ENCODE measurements at places on chromosomes 13 and 19.

GRCh38 chr13:42218576-42218975, 53.4 kb upstream of the AKAP11 start:
- DNase-seq = no peak

GRCh38 chr19:40400559-40400958, 10.6 kb upstream of the HIPK4 start:
- DNase-seq = no peak

GRCh38 chr13:71864094-71864985, 2.7 kb downstream of the DACH1 start:
- no peak for DNase-seq

GRCh38 chr19:34969721-34970120, 5.7 kb upstream of the ZNF792 start:
- DNase-seq = no peak

DNA sequence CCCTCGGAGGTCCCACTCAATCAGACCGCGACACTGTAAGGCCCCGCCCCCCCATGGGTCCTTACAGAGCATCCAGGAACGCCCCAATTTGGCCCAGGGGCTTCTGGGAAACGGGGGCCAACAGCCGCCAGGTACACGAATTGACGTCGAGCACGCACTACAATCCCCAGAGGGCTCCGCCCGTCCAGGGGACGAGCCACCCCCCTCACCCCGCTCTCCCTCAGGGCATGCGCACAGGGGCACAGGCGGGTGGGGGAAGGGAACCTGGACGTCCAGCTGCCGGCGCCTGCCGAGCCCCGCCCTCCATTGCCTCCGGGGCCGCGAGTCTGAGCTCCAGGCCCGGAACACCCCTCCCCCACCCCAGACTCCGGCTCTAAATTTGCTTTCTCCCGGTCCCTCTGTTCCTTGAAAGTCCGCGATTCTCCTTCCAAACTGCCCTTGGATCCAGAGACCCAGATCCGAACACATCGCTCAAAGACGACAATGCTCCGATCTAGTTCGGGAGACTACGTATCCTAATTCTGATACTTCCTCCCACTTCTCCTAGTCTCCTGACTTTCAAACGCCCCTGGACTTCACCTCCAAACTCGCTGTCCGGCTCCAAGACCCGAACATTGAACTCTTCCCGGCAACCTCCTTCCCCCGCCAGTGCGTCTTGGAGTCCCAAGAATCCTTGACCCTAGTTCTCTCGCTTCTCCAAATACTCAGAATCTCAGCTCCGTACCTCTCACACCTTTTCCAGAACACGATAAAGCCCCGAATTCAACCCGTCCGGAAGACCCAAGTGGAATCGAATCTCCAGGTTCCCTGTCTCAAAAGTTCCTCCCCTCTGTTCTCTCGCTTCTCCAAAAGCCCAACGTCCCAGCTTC, 770 bp downstream of the SERTAD3 start:
- DNase-seq = peak; percentile 98

GRCh38 chr19:1015782-1016646, 4.9 kb downstream of the TMEM259 start:
- DNase-seq = no peak

GRCh38 chr13:112664501-112665203, 25.2 kb upstream of the ATP11A start:
- no peak for DNase-seq

GRCh38 chr19:279656-280055, 11.5 kb downstream of the PLPP2 start:
- no peak for DNase-seq

GRCh38 chr13:77299587-77299986, 27.3 kb downstream of the MYCBP2 start:
- DNase-seq = no peak

DNA sequence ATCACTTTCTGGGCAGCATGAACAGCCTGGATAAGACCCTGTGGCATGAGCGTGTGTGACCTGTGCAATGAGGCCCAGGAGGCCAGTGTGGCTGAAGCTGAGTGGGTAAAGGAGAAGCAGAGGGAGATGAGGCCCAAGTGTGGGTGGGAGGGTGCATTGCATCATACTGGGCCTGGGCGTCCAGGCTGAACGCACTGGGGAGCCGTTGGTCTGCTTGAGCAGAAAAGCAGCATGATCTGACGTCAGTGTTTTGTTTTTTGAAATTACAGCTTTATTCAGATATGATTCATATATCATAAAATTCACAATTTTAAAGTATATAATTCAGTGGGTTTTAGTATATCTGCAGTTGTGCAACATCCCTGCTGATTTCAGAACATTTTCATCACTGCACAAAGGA, 409.7 kb downstream of the HS6ST3 start:
- no peak for DNase-seq

DNA sequence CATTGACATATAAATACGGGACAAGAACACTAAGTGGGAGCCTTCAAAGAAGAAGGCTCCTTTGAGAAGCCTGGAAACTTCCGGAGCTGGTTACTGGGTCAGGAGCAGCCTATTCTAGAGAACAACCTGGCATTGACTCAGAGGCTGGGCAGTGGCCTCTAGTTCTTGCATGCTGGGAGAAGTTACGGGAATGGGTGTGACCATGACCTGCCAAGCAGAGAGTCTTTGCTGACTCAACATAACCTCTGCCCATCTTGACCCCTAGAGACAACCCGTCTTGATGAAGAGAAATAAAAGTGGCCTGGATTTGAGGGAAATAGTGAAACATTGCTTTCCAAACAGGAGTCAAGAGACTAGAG, 21.0 kb downstream of the STARD13 start:
- no peak for DNase-seq

- DNase-seq = no peak
Measured at GRCh38 chr13:113592571-113592970, 8.0 kb downstream of the TFDP1 start.

- DNase-seq = no peak
Measured at GRCh38 chr19:35760711-35761349, 2.9 kb downstream of the PROSER3 start.

DNA sequence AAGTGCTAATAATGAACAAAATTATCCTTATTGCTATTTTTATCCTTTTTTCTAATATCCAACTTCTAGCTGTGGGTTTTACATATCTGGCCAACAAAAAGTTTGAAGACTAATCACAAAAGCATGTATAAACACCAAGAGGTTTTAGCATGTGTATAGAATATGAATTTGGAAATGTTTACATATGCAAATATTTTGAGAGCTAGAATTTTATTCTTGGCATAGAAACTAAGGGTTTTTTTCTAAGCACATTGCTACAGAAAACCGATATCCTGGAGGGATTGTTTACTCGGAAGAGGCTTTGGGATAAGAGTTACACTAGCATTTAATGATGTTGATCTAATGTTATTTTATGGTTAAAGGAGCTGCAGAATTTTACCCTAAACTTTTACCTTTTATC, 392.1 kb downstream of the EFNB2 start:
- DNase-seq = no peak

DNA sequence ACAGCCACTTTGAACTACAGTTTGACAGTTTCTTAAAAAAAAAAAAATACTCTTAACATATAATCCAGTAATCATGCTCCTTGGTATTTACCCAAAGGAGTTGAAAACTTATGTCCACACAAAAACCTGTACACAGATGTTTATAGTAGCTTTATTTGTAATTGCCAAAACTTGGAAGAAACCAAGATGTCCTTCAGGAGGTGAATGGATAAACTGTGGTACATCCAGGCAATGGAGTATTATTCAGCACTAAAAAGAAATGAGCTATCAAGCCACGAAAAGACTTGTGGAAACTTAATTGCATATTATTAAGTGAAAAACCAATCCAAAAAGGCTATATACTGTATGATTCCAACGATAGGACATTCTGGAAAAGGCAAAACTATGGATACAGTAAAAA, 44.9 kb downstream of the RCBTB2 start:
- DNase-seq = no peak

- DNase-seq = no peak
Measured at GRCh38 chr19:28399187-28399586, 813.8 kb downstream of the UQCRFS1 start.

- DNase-seq = no peak
Measured at GRCh38 chr13:48817166-48817802, 158.4 kb upstream of the FNDC3A start.

DNA sequence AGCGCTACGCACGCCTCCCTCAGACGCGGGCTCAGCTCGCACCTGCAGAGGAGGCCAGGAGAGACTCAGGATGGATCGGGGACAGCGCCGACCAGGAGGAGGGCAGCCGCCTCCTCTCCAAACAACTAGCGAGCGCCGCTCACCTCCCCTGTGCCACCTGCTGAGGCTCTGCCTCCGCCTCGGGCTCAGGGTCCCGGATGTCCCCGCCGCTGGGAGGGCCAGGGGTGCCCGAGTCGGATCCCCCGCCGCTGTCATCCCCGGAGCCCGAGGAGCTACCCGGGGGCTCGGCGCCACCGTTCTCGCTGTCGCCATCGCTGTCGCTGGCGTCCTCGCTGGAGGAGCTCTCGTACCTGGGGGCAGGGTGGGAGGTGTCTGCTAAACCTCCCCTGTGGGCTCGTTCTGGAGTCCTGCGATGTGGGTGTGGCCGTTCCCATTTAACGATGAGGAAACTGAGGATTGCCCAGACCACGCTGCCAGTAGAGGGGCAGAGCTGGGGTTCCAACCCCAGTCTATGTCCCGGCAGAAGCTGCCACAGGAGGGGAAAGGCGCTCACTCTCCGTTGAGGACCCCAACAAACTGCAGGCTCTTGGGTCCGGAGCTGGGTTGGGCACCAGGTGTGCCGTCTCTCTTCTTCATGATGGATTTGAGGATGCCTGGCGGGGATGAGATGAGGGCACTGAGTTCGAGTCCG, 9.2 kb downstream of the KANK3 start:
- no peak for DNase-seq

DNA sequence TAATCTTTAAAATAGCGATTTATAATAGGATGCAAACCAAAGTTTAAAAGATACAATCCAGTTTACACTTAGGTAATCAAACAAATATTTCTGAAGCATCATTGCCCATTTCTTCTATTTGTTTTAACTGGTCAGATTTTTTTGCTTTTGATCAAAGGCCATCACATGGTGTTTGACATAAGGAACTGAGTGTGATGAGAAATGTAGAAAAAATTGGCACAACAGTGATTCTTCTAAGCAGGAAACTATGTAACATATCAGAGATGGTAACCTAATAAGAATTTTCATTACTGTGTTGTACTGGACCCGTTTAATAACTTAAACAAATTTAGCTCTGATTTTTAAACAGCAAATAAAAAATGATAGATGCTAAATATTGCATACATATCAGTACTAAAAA, 644.7 kb upstream of the KLF12 start:
- DNase-seq = no peak

- DNase-seq = no peak
Measured at GRCh38 chr13:79468819-79469218, 12.1 kb upstream of the NDFIP2 start.

- no peak for DNase-seq
Measured at GRCh38 chr19:15321739-15322138, 10.6 kb downstream of the BRD4 start.

- DNase-seq = peak; percentile 27
Measured at GRCh38 chr19:45059258-45059965, 16.9 kb downstream of the ZNF296 start.

- DNase-seq = no peak
Measured at GRCh38 chr19:9531933-9532332, 6.5 kb downstream of the ZNF426 start.

GRCh38 chr13:36061054-36061453, 70.1 kb downstream of the DCLK1 start:
- no peak for DNase-seq

DNA sequence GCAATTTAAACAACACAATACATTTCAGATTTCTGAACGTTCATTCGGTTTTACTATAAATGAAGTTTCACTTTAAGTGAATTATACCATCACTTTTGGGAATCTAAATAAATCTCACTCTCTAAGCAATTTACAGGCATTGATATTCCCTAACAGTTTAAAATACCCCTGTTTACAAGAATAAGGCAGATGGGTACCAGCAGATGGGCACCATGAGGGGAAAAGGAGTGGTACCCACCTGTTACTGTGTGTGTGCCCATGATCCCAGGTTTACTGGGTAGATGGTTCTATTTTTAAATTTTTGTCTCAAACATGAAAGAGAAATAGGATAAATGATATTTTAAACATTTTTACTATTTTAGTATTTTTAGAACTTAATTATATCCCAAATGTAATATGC, 212.9 kb downstream of the PCDH9 start:
- no peak for DNase-seq

- DNase-seq = no peak
Measured at GRCh38 chr13:80329250-80329649, 11.7 kb downstream of the SPRY2 start.

DNA sequence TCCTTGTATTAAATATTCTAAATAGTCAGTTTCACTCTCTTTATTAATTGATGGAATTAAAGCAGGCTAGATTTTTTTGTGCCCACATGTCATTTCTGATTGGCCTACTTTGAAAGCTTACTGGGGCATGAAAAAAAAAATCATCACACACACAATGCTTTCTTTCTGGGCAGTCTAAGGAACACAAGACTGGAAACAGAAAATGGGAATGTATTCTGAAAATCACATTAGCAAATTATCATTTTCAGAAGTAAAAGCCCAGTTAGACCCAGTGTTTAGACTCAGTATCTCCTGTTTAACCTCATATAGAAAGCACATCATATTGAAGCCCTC, 339.4 kb downstream of the SPRY2 start:
- DNase-seq = no peak

GRCh38 chr13:104301171-104301975, 1235.2 kb upstream of the SLC10A2 start:
- DNase-seq = no peak

- DNase-seq = peak; percentile 38
Measured at GRCh38 chr13:98839856-98840769, 87.6 kb upstream of the SLC15A1 start.

- no peak for DNase-seq
Measured at GRCh38 chr19:10270180-10270615, 722 bp upstream of the ICAM1 start.

GRCh38 chr19:50459638-50460037, 16.7 kb upstream of the EMC10 start:
- no peak for DNase-seq

DNA sequence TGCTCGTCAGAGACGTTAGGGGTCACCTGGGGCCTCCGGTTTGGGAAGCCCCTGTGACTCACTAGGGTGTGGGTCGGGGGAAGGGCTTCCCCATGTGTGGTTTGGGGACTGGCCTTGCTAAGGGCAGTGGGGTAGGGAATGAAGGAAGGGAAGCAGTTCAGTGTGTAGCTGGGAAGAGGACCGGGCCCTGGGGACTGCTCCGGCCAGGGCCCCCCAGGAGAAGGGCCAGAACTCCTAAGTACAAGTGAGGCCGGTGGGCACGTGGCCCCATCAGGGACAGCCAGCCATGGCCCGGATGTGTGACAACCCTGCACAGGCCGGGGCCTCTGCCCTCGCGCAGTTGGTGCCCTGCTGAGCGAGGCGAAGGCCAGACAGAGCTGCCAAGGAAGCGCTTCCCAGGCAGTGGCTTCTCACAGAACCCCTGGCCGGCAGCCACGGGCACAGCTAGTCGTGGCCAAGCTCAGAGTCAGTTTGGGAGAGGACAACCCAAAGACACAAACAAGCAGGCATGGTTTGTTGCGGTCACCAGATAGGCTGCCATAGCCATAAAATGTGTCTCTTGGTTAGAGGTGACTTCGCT, 25.7 kb downstream of the TEX29 start:
- no peak for DNase-seq

- DNase-seq = no peak
Measured at GRCh38 chr13:37074703-37075102, 15.2 kb upstream of the SUPT20H start.

- no peak for DNase-seq
Measured at GRCh38 chr13:38590230-38590629, 96.6 kb upstream of the FREM2 start.

- DNase-seq = no peak
Measured at GRCh38 chr19:46279177-46279576, 17.7 kb upstream of the HIF3A start.
